ENCODE measurements at places on chromosomes 4 and X.

DNA sequence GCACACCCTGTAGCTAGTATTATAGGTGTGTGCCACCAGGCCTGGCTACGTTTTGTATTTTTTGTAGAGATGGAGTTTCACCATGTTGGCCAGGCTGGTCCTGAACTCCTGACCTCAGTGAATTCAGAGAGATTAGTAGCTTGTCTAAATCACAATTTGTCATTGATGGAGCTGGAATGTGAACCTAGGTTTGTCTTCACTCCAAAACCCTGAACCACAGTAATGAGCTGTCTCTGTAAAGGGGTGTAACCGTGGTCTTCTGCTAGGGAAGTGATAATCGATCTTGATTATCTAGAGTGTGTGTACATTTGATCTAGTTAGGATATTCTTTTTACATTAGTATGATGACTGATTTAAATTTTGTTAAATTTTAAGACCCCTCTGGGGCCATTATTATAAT lies 8.3 kb downstream of the ARHGAP10 start:
- no peak for DNase-seq

DNA sequence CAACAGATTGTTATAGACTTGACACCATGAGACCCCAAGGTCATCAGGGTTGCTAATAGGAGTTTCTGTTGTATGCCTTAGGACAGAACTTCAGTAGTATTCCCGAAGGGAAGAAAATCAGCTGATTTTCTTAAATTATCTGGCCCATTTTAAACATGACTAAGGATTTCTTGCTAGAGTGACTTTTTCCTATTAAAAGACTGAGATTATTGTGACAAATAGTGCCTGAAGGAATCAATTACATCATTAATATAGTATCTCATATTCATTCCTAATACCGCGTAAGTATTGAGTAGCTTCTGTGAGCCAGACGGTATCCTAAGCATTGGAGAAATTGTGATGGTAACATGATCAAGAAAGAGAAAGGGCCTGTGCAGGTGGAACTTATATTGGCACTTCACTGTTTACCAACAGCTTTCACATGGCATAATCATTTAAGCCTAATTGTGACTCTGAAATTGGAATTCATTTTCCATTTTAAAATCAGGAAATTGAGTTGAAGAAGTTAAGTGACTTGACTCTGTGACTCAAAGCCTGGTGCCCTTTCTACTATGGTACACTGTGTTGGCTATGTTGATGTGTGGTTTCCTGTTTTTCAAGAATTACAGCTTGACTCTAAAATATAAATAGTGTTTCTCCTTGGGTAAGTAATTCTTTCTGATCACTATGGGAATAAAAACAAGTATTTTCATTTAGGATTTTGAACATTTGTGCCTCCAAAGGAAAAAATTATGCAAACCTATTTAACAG lies 4.1 kb downstream of the AFF1 start:
- DNase-seq: no peak

- DNase-seq: peak; percentile 8
Measured at GRCh38 chrX:8783097-8783713, 18.0 kb downstream of the FAM9A start.

DNA sequence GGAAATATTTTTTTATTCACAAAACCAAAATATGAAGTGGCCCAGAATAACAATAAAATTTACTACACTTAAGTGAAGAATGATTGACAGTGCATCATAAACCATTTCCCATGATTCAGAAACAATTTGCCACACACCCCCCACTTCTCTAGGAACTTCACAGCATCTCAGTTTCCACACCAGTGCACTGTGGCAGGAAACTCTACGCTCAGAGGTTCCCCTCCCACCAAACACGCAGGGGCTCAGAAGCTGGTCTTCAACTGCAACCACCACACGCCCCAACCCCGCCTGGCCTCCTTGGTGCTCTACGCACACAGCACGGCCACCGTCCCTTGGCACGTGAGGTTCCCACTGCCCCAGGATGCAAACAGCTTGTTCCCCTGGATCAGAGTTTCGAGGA lies 63.7 kb downstream of the ZFYVE28 start:
- no peak for DNase-seq

GRCh38 chr4:16297003-16297402 lies 70.7 kb upstream of the TAPT1 start:
- DNase-seq: no peak

- DNase-seq: no peak
Measured at GRCh38 chr4:167088115-167088514, 146.2 kb downstream of the SPOCK3 start.

DNA sequence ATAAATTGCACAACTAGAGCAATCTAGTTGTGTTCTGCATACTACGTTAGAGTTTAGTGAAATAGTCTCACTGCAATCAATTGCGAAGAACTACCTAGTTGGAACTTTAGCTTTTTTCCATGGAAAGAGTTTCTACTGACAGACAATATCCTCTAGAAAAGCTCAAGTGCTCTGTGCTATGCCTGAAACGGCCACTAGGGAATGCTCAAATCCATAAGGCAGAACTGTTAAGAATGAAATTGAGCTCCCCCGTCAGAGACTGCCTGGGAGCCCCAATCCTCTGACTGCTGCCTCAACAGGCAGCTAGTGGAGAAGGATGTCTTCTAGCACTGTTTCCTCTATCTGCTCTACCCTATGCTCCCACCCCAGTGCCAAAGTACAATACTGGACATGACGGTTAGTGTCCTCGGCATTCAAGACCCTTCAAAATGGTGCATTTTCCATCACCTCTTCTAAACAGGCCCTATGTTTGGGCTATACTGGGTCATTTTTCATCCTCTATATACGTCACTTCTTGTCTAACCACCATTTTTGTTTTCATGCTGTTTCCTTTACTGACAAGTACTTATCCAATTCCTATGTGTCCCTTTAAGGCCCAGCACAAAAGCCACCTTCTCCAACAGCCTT lies 35.3 kb downstream of the FRMD7 start:
- peak; percentile 60 for DNase-seq

GRCh38 chr4:73603271-73603710 lies 16.9 kb downstream of the RASSF6 start:
- no peak for DNase-seq

DNA sequence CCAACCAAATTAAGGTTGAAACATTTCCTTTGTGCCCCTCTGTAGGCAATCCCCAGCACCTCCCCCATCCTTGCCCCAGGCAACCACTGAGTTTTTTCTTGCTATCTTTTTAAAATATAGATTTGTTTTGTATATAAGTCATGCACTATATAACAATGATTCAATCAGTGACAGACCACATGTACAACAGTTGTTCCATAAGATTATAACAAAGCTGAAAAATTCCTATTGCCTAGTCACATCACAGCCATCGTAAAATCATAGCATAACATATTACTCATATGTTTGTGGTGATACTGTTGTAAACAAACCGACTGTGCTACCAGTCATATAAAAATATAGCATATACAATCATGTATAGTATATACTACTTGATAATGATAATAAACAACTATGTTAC lies 211.9 kb upstream of the NRK start:
- no peak for DNase-seq

- no peak for DNase-seq
Measured at GRCh38 chrX:38233891-38234667, 13.4 kb upstream of the SRPX start.

- peak; percentile 60 for DNase-seq
Measured at GRCh38 chr4:46386570-46386969, 3.4 kb downstream of the GABRA2 start.

DNA sequence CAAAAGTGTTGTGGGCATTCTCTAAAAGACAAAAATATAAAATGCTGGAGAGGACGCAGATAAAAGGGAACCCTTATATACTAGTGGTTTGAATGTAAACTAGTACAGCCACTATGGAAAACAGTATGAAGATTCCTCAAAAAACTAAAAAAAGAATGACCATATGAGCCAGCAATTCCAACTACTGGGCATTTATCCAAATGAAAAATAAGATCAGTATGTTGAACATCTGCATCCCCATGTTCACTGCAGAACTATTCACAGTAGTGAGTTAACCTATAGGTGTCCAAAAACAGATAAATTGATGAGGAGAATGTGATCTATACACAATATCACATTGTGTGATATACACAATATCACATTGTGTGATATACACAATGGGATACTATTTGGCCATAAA lies 1615.3 kb downstream of the PCDH18 start:
- DNase-seq: no peak

- no peak for DNase-seq
Measured at GRCh38 chrX:11196476-11196875, 85.3 kb downstream of the HCCS start.

GRCh38 chr4:93030670-93031069 lies 726.9 kb downstream of the GRID2 start:
- DNase-seq: no peak

GRCh38 chrX:44063606-44064005 lies 90.4 kb upstream of the NDP start:
- no peak for DNase-seq

DNA sequence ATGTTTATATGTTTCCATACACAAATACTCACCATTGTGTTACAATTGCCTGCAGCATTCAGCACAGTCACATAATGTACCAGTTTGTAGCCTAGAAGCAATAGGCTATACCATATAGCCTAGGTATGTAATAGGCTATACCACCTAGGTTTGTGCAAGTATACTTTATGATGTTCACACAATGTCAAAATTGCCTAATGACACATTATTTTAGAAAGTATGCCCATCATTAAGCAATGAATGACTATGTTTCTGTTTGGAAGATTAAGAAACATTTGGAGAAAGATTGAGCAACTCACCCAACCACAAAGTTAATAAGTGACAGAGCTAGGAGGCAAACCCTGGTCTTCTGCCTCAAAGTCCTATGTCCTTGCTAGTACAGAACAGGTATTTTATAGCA lies 96.8 kb upstream of the GRIA3 start:
- DNase-seq: no peak

DNA sequence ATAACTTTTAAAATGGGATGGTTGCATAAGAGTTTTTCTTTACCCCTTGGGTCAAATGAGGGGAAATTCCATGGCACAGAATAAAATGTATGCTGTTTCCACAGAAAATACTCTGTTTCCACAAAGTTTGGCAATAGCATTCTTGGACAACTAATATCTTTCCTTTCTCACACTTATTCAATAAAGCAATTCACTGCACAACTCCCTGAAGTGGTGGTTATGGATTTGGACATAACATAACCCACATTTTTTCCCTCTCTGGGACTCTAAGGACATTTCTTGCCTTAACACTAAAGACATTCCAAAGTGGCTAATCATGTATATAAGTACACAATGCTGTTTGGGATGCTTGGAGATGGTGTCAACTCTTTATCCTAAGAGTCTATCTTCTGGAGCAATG lies 51.7 kb upstream of the GPM6B start:
- DNase-seq: no peak

- no peak for DNase-seq
Measured at GRCh38 chrX:125306335-125306866, 13.3 kb upstream of the TEX13C start.

GRCh38 chrX:150907474-150907873 lies 9.0 kb upstream of the CD99L2 start:
- DNase-seq: no peak

GRCh38 chr4:93513851-93514250 lies 314.7 kb upstream of the ATOH1 start:
- DNase-seq: no peak

- DNase-seq: no peak
Measured at GRCh38 chr4:151679231-151679630, 81.6 kb downstream of the GATB start.

- DNase-seq: no peak
Measured at GRCh38 chrX:47247206-47247998, 14.6 kb downstream of the USP11 start.

DNA sequence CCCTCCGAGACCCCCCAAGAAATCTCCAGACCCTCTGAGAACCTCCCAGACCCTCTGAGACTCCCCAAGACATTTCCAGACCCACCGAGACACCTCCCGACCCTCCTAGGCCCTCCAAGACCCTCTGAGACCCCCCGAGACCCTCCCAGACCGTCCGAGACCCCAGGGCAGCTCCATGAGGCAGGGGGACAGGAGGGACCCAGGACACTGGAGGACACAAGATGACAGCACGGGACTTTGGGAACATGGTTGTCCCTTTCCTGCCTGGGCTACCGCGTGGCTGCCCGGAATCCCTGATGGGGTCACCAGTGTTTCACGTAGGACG lies 10.3 kb downstream of the CTBP1 start:
- peak; percentile 27 for DNase-seq

GRCh38 chr4:30632751-30633150 lies 87.4 kb upstream of the PCDH7 start:
- DNase-seq: no peak

DNA sequence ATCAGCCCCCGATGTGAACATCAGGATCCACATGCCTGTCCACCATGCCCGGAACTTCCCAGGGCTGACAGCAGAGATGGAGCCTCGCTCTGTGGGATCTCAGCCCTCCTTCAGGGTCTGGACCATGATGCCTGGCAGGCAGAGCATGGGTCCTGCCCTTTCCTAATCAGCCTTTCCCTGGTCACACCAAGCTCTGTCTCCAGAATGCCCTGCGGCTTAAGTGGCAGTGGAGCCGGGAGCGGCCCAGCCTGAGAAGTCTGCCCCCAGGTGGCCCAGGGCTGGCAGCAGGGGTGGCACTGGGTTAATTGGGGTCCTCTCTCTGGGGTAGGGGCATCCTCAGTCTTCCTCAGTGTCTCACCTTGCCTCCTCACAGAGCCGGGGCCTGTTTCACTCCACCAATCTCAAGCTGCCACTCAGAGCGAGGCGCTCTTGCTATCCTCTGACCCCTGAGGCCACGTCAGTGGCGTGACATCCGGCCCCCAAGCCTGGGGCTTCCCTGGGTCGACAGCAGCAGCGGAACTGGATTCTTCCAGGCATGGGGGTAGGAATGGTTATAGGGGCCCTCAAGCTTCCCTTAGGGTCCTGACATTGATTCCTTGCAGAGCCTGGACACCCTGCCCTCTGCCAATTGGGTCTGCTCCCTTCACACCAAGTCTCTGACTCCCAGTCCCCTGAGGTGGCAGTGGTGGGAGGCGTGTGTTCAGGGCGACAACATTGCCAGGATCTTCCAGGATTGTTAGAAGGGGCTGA lies 20.8 kb upstream of the TMEM185A start:
- no peak for DNase-seq

DNA sequence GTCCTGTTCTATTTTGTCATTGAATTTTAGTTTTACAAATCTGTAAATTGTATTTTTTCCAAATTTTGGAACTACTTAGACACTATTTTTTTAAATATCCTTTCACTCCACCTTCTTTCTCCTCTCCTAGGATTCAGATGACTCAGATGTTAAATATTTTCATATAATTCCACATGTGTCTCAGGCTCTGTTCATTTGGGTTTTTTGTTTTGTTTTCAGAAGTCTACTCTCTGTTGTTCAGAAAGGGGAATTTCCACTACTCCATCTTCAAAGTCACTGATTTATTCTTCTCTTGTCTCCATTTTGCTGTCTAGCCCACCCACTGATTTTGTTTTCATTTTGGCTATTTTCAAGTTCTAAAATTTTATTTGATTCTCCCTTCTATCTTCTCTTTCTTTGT lies 264.0 kb upstream of the SLIT2 start:
- no peak for DNase-seq

DNA sequence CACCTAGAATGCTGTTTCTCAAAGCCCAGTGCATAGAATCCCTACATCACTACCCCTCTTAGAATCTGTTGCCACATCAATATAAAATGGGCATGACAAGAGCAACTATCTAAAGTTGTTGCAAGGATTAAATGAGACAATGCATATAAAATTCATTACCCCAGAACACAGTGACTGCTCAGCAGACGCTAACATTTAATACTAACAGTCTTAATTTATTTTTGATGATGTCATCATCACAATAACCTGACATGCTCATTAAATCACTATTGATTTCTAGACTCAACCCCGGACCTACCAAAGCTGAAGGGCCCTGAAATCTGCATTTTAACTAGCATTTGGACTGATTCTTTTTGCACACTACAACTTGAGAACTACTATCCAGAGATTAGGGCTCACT lies 3.9 kb downstream of the ARSJ start:
- no peak for DNase-seq

- no peak for DNase-seq
Measured at GRCh38 chr4:81811562-81812293, 340.0 kb upstream of the RASGEF1B start.

Measured in D341Med (cell line).